Mammary epithelial cell (primary cell): ENCODE measurements at places on chromosomes 7 and 10. TPM values are rescaled to one million over a fixed set of nuclear protein-coding genes. Genes with fewer than 3 reads are reported as not detected.

Gene EBF3
- not detected for polyA plus RNA-seq

Gene CFAP69
- polyA plus RNA-seq = 0.48 TPM

GRCh38 chr10:51145375-51145774 lies 71.1 kb downstream of the PRKG1 start:
- DNase-seq = no peak

DNA sequence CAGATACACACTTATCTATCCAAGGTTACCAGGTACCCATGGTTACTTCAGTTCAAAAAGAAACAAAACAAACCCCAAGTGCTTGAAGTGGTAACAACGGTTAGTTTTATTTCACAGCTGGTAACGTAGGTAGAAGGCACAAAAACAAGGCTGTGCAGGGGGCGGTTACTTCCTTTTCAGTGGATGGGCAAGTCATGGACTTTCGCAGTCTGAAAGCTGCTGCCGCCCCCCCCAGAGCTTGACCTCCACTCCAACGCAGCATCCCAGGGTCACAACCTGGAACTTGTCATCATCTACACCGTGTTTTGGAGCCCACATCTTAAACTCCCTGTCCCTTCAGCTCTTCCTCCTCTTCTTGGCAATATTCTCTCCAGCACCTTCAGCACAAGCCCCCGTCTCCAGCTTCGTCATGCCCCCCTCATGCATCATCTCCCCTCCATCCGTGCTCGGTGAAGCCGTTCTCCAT lies 181.2 kb upstream of the ITGB1 start:
- DNase-seq = no peak

DNA sequence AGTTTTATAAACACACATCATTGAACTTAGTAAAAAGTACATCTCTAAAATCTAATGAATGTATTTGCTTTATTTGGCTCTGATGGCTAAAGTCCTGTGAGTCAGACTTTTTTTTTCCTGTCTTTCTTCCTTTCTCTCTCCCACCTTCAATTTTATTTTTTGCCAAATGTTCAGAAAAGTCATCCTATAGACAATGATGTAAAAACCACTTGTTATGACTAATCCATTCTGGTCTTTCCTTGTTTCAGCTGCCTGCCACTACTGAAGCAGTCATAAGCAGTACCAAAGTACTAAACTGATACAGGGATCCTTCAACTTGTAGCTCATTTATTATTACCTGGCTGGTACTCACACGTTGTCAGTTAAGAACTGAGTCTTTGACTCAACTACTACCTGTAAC lies 23.9 kb downstream of the HECTD2 start:
- peak; percentile 54 for DNase-seq
